NCI-H146 (cell line): ENCODE measurements at places on chromosomes 12 and 14.

- peak; percentile 94 for DNase-seq
Measured at GRCh38 chr14:23567186-23568020, at the start of gene AP1G2. AP1G2 (minus strand) TSS chr14:23567791; CDS start chr14:23567314, 477 bp downstream.

GRCh38 chr12:24791622-24792021 lies 157.3 kb downstream of the BCAT1 start:
- no peak for DNase-seq

- DNase-seq, result peak; percentile 86
Measured at GRCh38 chr14:104687601-104688504, 1.6 kb upstream of the INF2 start.

GRCh38 chr12:88141774-88142609 lies at the start of the genes CEP290 and TMTC3:
CEP290 (minus strand) TSS chr12:88142088; CDS start chr12:88141307, 781 bp downstream.
TMTC3 (plus strand) TSS chr12:88142307; CDS start chr12:88148316, 6,009 bp downstream.
- DNase-seq, result peak; percentile 99

DNA sequence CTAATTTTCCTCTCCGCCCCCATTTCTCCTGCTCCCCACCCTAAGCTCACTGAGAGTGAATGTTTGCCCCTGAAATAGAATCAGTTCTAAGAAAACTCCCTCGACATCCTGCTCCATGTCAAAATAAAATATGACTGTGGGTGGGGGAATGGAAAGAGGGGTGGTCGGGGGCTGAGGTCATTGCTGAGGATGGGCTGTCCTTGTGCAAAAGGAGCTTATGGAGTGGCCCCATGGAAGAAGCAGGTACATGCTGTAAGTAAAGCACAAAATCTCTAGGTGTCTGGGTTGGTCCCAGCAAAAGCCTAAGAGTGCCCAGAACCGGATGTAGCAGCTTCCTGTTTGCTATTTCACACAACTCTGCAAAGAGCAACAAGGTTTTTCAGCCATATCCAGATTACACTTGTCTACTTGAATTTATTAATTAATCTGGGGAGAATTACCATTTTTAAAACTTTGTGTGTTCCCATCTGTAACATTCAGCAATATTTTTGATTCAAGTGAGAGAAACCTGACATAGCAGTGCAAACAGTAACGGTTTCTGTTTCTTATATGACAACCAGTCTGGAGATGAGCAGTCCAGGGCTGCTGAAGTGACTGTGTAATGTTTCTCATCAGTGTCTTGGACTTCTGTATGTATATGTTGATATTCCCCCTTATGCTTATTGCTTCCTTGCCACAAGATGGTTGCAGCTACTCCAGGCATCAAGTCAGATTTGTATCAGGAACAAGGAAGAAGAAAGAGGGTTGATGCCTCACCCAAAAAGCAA lies 40.4 kb upstream of the GZMB start:
- DNase-seq, result no peak

DNA sequence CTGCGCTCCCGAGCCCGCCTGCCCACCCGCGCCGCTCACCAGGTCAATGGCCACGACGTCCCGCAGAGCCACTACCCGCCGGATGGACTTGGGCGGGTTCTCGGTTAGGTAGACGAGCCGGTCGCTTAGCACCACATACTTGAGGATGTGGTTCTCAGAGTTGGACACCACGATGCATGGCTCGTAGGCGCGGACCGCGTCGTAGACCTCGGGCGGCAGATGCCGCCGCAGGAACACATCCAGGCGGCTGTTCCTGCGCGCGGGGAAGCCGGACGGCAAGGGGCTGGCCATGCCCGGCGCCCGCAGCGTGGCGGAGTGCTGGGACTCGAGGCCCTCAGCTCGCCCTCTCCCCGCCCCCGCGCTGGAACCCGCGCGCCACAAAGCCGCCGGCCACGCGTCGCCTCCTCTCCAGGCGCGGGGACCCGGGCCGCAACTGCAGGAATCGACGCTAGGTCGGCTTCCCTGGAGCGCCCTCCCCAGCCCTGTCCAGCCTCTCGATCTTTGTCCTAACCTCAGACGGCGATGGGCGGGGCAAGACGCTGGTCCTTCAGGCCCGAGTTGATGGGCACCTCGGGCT lies at the start of gene C12orf56:
C12orf56 (minus strand) TSS at position 484 of the 577 bp plus-strand sequence; CDS start at position 291, 193 bp downstream.
- no peak for DNase-seq

GRCh38 chr14:26947265-26947664 lies 349.4 kb upstream of the NOVA1 start:
- DNase-seq, result no peak

- DNase-seq, result no peak
Measured at GRCh38 chr12:90262251-90262650, 553.6 kb upstream of the ATP2B1 start.

DNA sequence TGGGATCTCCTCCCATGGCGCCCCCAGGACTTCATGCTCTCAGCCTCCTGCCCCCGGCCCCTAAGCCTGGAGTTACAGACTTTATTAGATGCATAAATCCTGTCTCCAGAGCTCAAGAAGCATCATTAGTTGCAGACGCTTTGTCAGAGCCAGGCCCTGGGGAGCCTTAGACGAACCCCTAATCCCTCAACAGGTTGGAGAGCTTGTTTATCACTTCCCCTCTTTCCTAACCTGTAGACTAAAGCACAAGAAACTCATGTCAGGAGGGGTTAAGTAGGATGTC lies 260 bp upstream of the NPFF start:
- no peak for DNase-seq

- peak; percentile 72 for DNase-seq
Measured at GRCh38 chr14:58395812-58396788, at the start of gene TOMM20L. TOMM20L (plus strand) TSS chr14:58395930; CDS start chr14:58395958, 28 bp downstream.

DNA sequence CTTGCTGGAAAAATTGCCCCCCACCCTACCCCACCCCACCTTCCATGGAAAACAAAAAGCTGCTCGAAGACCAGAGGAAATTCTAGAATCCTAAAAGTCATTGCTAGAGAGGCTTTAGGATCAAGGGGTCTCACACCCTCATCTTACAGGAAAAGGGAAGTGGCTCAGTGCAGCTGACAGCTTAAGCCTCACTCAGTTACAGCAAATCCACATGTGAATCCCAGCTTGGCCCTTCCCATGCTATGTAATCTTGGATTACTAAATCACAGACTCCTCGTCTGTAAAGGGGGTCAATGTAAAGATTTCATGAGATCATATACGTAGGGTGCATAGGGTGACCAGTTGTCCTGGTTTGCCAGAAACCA lies 25.9 kb downstream of the CMKLR1 start:
- DNase-seq, result no peak

DNA sequence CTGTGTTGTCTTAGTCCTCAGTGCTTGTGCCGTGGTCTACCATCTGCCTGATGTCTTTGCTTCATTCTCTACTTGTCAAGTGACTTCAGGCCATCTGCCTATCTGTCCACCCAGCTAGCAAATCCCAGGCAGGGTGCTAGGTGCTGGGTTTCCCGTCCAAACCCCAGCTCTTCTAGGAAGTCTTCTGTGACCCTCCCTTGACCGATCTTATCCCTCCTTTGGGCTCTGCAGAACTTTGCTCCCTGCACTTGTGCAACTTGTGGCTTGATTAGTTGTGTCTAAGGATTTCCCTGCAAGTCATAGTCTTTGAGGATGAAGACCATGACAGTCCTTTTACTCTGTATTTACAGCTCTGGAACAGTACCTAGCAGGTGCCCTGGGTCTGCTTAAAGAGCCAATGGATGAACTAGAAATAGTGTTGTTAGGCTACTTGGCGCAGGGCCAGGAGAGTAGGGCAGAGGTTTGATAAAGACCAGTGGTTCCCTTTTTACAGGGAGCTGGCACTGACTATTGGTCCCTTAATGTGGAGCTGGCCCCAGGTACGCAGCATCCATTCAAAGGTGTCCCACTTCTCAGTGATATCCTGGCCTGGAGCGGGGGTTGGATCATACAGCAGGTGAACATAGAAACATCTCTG lies 60.1 kb downstream of the ADCK1 start:
- DNase-seq, result peak; percentile 5

DNA sequence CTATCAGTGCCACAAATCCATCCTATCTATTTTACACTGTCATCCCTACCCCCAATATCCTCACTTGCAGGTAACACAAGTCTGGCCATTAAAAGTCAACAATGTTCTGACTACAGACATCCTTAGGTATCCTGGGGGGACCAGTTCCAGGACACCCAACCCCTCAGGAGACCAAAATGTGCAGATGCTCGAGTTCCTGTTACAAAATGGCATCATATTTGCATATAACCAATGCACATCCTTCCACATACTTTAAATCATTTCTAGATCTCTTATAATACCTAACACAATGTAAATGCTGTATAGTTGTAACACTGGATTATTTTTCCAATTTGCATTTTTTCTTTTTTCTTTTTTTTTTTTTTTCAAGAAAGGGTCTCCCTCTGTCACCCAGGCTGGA lies 6.9 kb downstream of the SYCP3 start:
- no peak for DNase-seq

- DNase-seq, result no peak
Measured at GRCh38 chr12:71756054-71756690, 1.5 kb downstream of the RAB21 start.

DNA sequence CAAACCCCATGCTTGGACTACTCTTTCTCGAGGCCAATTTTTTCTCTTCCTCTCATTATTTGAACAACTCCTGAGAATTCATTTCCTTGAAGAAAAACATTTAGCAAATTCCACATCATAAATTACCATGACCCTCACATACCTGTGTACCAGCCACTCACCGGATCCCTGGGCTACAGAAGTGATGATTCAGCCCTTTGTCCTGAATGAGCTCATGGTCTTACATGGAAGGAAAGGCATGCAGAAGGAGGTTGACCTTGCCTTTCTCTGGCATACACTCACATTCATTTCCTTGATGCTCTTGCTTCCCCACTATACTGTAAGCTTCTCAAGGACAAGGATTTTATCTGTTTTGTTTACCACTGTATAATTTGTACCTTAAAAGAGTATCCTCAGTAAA lies 191.5 kb downstream of the SLC5A8 start:
- DNase-seq, result no peak

GRCh38 chr14:67704484-67705089 lies 2.9 kb downstream of the RDH12 start:
- peak; percentile 50 for DNase-seq
